ENCODE measurements at places on chromosomes 7 and 10. TPM values are rescaled to one million over a fixed set of nuclear protein-coding genes. Genes with fewer than 3 reads are reported as not detected.
A peak's percentile ranks its signal among the peaks of the same experiment; 100 is the strongest.

GRCh38 chr10:61635932-61636331 lies 26.8 kb upstream of the CABCOCO1 start:
- no peak for DNase-seq

GRCh38 chr7:37467002-37467401 lies 18.3 kb upstream of the ELMO1 start:
- no peak for DNase-seq

Gene GHRHR
- not detected for total RNA-seq

DNA sequence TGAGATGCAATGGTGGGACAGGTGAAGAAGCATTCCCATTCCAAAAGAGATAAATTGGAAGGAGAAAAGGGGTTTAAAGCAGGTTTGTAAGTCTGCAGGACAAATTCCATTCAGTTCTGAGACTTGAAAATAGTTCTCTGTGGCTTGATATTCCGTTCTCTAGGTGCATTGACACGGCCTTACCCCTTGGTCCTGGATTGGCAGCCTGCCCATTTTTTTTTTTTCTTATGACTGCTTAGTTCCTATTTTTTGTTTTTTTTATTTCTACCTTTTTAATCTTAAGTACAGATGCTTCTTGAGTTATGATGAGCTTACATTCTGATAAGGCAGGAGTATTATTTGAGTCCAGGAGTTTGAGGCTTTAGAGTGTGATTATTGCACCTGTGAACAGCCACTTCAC lies 70.6 kb downstream of the MLLT10 start:
- DNase-seq, result no peak

- DNase-seq, result peak; percentile 76
Observed at GRCh38 chr10:43196131-43196980, 58.1 kb downstream of the CSGALNACT2 start.

DNA sequence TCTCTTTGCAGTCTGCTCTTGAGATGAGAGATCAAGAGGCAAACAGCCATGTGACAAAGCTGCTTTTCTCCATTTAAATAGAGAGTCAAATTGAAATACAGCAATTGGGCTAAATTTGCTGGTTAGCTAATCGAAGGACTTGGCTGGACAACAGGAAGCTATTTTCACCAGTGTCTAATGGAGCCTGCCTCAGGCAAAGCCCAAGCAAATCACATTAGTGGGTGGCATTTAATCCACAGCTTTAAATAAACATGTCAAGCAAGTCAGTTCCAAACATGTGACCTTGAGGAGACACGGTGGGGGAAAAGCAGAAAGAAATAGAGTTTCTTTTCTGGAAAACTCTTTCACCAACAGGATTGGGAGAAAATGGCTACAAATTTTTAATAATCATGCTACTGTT lies 180.5 kb upstream of the AOAH start:
- no peak for DNase-seq

Gene CHST15
- 17.6 TPM for total RNA-seq

DNA sequence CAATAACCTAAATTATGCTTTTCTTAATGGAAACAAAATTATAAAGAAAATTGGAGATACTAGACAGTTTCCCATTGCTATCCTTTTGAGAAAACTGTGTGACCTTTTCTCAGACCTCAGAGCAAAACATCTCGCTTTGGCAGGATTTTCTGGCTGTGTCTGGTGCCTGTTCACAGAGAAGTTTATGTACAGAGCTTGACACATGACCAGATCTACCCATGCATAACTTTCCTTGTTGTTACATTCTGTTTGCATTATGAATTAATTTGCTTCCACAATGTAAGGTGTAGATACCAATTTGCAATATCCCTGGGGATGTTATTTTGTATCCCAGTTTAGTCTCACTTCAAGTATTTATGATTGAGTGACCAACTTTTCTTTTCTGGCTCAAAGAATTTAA lies 565.0 kb downstream of the XPNPEP1 start:
- DNase-seq, result no peak

Gene CYP3A5
- 195 TPM for total RNA-seq

GRCh38 chr7:149245244-149245643 lies 5.8 kb downstream of the ZNF212 start:
- peak; percentile 45 for DNase-seq

- no peak for DNase-seq
Observed at GRCh38 chr7:158576050-158576762, 11.4 kb downstream of the PTPRN2 start.

Measured in lower leg skin (tissue), 4 donors.